ENCODE measurements at places on chromosomes 3 and 15. TPM values are rescaled to one million over a fixed set of nuclear protein-coding genes. Genes with fewer than 3 reads are reported as not detected.

FOXL2 gene
- total RNA-seq = not detected

ZNF774 gene
- total RNA-seq = 1.8 TPM

MYZAP gene
- 0.14 TPM for total RNA-seq

TMEM207 gene
- not detected for total RNA-seq

WDR93 gene
- not detected for total RNA-seq
